A172 (cell line): ENCODE measurements at places on chromosomes 5 and 9. TPM values are rescaled to one million over a fixed set of nuclear protein-coding genes. Genes with fewer than 3 reads are reported as not detected.

Gene CLIC3
- total RNA-seq: 126 and 133 TPM in 2 replicates

- DNase-seq: peak; percentile 1
Observed at GRCh38 chr5:8730194-8730593, 815.7 kb downstream of the SEMA5A start.

Gene SLC31A1
- total RNA-seq: 15.3 and 16.2 TPM in 2 replicates

Gene FGFR4
- total RNA-seq: 9.1 and 10.7 TPM in 2 replicates

GRCh38 chr9:99693888-99694287 is 127.8 kb upstream of the NR4A3 start:
- DNase-seq: no peak
